ENCODE measurements at places on chromosomes 6 and 20.

- no peak for DNase-seq
Measured at GRCh38 chr20:34626992-34627391, 49.9 kb downstream of the PIGU start.

- DNase-seq: no peak
Measured at GRCh38 chr6:108699290-108700041, 138.7 kb downstream of the FOXO3 start.

- no peak for DNase-seq
Measured at GRCh38 chr6:87583822-87584221, 6.0 kb downstream of the RARS2 start.

- DNase-seq: no peak
Measured at GRCh38 chr6:105836889-105837288, 249.2 kb upstream of the PRDM1 start.

GRCh38 chr6:41023114-41023513 is 15.9 kb downstream of the UNC5CL start:
- DNase-seq: no peak

DNA sequence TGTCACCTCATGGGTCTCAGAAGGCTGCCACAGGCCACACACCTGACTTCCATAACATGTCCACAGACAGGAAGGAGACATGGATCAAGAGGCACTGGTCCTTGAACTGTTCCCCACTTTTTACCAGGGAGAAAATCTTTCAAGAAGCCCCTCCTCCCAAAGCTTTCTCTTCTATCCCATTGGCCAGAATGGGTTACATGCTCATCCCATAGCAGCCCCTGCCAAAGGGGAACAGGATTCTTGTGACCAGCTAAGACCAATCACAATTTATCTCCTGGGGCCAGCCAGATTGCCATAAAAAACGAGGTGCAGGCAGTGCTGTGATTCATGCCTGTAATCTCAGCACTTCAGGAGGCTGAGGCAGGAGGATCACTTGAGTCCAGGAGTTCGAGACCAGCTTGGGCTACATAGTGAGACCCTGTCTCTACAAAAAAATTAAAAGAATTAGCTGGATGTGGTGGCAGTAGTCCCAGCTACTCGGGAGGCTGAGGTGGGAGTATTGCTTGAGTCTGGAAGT is 59.4 kb downstream of the TMEM242 start:
- DNase-seq: no peak

DNA sequence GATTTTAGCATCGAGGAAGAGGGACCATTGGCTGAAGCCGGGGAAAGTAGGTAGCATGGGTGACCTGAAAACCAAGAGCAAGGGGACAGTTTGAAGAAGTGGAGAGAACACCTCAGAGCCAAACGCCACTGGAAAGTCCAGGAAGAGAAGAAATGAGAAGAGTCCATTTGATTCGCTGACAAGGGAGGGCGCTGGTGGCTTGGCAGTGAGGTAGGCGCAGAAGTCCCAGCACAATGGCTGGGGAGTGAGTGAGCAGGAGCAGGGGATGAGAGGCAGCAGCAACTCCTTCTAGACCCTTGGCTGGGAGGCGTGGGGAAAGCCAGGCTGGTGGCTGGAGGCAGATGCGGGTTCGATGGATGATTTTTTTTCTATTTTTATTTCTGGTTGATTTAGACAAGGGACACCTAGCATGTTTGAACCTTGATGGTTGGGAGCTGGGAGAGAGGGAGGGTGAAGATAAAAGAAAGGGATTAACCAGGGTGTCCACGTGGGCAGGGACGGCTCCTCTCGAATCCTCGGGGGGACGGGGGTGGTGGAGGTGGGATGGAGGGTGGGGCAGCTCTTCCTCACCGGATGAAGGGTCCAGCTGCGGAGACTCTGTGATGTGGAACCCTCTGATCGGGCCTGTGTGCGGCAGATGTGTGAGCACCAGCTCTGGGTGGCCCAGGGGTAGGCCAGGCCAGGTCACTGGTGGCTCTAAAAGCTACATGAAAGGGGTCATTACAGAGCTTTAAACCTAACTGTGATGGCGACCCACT is 164.2 kb downstream of the NFATC2 start:
- DNase-seq: peak; percentile 37

DNA sequence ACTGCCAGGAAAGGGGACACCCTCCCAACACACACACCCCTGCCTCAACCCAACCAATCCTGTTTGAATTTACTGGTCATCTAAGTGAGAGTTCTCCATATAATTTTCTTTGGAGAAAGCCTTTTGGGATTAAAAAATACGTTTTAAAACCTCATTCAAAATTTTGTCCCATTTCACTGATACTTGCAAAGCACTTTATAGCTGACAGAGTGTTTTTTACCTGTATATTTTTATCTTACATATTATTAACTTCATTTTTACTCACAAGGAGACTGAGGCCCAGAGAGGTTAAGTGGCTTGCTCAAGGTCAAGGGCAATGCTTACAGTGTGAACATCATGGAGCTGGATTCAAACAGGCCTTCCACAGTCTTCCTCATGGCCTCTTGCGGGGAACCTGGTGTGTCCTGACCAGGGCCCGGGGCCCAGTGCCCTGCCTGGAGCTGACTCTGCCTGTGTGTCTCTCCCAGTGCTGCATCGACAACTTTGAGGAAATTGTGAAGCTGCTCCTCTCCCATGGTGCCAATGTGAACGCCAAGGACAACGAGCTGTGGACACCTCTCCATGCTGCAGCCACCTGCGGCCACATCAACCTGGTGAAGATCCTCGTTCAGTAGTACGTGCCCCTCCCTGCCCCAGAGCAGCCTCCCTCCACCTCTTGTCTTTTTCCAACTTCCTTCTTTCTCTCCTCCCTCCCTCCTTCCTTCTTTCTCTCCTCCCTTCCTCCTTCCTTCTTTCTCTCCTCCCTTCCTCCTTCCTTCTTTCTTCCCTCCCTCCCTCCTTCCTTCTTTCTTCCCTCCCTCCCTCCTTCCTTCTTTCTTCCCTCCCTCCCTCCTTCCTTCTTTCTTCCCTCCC is 30.9 kb upstream of the FAM83D start:
- no peak for DNase-seq

DNA sequence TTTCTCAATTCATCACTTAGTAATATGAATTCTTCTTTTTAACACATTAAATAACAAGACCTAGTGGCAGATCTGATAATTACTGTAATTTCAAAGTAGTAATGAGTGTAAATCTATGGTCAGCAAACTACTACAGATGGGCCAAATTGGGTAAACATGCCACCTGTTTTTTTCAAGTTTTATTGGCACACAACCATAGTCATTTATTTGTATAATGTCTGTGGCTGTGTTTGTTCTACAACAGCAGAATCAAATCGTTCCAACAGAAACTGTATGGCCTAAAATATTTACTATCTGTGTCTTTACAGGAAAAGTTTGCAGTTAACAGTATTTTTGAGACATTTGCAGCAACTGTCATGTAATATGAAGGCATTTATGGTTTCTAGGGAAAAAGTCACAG is 86.1 kb upstream of the EYA2 start:
- DNase-seq: no peak

DNA sequence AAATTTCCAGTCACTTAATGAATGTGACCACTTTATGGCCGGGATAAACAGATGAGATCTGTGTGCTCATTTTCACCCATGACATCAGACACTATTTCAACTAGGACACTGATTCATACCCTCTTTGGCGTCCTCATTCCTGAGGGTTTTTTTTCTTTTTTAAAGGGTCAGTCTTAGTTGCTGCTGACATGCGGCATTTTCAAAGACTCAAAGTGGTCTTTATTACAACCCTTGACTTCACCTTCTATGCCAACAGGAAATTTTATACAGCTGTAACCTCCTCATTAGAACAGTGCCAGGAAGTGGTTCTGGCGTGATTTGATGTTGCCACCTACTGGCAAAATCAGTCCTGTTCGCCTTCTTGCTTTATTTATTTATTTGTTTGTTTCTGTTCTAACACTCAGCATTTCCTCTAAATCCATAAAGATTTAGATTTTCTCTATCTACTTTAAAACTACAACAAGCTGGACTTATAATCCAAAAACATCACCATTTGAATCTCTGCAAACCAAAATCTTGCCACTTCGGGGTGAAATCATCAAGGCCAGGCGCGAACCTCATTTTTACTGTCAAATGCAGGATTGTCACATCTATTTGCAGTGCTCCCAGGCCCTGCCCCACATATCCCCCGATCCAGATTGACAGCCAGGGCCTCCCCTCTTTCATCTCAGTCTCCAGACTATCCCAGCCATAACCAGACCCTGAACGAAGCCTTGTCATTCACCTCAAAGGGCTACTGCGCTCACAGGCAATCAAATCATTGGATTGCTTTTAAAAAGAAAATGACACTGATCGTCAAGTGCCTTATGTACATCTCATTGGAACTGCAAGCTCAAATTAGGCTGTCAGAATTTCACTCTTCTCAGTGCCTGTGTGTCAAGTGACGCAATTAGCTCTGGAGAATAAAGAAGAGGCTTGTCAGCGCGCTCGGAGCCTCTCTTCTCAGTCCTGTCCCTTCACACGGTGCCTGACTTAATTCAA is 77.5 kb downstream of the C6orf118 start:
- DNase-seq: no peak

DNA sequence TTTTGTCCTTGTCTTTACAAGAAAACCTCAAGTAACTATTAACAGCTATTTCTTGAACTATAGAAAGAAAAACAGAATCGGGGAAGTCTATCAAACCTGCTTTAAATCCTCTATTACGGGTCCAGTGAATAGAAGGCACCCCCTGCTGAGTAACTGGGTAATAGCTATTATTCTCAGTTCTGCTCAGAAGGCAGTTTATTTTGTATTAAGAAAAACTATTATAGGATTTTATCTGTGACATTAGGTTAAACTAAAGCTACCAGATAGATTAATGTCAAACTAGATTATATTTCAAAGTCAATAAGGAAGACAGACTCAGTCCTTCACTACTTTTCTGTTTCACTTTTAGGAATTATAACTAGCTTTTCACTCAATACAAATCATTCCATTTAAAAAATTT is 93.7 kb downstream of the DST start:
- DNase-seq: no peak

- DNase-seq: no peak
Measured at GRCh38 chr20:14657266-14658005, 320.0 kb upstream of the FLRT3 start.

DNA sequence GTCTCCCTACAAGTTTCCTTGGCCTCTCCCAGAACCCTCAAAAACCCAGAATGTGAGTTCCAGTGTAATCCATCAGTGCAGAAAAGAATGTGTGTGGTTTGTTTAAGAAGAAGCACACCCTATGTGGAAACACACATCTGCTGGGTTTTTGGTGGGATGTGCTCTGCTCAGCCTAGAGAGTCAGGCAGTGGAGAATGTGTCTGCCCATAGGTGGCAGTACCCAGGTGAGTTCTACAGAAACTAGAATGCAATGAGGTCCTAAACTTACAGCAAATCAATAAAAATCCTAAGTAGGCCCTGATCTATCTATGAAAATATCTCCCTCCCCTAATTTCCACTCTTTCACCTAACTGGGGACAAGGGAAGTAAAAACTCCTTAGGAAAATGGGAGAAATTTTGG is 437.3 kb downstream of the DHX35 start:
- DNase-seq: no peak

- DNase-seq: no peak
Measured at GRCh38 chr6:130190701-130191690, 31.8 kb downstream of the SAMD3 start.

GRCh38 chr6:86217906-86218305 is 575.2 kb upstream of the SYNCRIP start:
- no peak for DNase-seq

GRCh38 chr20:10651227-10651990 is 22.4 kb downstream of the JAG1 start:
- no peak for DNase-seq

DNA sequence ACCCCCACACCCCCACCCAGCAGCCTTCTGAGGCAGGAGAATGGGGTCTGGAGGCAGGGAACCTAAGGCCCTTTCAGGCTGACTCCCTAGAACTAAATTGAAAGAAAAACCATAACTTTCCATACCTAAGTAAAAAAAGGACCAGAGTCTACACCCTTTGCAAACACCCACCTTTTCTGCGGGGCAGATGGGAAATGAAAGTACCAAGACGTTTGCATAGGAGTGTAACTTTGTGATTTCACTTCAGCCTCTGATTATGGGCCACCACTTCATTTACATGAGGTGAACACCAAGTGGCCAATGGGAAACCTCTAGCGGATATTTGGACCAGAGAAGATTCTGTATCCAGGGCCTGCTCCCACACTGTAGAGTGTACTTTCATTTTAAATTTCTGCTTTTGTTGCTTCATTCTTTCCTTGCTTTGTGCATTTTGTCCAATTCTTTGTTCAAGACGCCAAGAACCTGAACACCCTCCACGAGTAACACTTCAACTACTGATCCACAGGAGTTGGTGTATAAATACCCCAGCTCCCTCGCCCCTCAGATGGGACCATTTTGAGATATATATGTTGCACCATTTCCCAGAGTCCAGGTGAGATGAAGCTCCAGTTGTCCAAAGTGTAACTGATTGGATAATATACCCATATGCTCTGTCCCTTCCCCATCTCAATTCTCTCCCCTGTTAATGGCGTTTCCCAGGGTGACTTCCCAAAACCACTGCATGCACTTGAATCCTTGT is 18.9 kb upstream of the SRSF6 start:
- no peak for DNase-seq

DNA sequence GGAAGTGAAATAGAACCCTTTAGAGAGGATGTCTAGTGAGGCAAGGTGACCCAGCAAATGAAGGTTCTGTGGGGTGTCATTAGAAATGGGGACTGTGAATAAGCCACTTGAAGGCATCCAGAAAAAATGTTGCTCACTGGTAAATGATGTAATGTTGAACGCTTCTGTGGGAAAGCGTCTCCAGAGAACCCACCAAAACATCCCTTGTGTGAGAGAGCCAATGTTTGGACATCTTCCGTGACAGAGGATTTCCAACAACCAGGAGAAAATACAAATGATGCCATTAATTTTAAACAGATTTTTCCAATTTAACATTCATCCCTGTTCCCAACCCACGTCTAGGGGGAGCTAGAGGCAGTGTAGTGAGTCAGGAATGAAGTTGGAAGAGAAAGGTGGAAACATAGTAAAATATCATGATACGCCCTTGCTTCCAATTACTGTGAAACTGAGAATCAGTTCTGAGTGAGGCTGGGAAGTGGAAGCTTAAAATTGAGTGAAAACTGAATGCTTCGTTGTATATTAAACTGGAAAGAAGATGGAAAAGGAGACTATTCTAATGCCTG is 584.2 kb downstream of the CD109 start:
- DNase-seq: no peak

GRCh38 chr20:59822291-59823029 is 111.0 kb downstream of the SYCP2 start:
- DNase-seq: no peak

- DNase-seq: no peak
Measured at GRCh38 chr20:63335711-63336110, 25.4 kb downstream of the CHRNA4 start.

Data from activated CD4-positive, alpha-beta T cell treated with anti-CD3 and anti-CD28 coated beads, Interleukin-2, amount 50 U/mL, for 48 hours (primary cell).